ENCODE measurements at places on chromosomes 5 and 9.

DNA sequence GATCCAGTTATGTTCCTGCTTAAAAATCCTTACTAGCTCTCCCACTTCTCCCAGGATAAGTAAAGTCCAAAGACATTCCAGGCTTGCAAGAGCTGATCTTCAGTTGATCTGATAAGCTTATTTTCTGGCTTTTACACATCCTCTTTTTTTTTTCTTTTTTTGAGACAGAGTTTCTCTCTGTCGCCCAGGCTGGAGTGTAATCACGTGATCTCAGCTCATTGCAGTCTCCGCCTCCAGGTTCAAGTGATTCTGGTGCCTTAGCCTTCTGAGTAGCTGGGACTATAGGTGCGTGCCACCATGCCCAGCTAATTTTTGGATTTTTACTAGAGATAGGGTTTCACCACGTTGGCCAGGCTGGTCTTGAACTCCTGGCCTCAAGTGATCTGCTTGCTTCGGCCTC, 37.3 kb upstream of the PTPN3 start:
- DNase-seq = no peak

GRCh38 chr5:52831786-52832511, 44.2 kb downstream of the ITGA1 start:
- DNase-seq = no peak

GRCh38 chr5:96952118-96952750, 16.4 kb downstream of the LNPEP start:
- no peak for DNase-seq

DNA sequence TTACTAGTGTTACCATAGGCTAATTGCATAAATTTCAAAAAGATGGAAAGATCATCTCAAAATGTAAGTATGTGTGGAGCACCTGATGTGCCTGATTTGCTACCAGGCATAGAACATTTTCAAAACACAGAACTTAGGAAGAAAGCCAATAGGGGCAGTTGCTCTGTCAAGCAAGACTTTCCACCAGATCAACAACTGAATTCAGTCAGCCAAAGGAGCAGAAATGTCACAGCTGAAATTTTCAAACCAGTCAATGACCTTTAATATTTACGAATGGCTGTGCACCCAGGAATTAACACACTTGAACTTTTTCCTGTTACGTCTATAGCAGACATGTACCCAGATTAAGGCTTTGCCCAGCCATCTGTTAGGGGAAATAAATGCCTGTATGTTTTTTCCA, 452.8 kb upstream of the PTGER4 start:
- no peak for DNase-seq

- no peak for DNase-seq
Measured at GRCh38 chr9:79986437-79986836, 414.7 kb downstream of the TLE4 start.

DNA sequence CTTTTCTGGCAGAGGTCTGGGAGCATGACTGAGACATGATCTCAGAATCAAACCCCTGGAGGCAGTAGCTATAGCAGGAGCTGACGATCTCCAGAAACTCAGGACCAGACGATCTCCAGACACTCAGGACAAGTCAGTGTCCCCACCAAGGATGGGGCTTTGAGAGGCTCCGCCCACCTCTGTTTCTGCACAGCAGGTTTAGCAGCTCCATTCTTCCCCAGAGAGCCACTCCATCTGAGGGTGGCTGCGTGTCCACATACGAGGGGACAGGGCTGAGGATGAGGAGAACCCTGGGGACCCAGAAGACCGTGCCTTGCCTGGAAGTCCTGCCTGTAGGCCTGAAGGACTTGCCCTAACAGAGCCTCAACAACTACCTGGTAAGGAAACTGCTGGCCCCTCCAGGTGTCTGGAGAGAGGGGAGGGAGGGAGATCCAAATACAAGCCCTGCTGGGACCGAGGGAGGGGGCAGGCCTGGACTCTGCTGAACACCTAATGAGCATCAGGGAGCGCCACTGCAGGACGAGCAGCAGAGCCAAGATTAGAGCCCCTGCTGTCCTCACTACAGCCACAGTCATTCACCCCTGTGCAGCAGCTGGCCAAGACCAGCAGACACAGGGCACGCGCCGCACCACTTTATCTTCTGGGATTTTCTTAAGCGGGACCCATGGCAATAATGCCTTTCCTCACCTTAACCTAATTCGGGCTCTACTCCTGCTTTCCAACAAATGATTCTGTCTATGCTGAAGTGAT, at the start of gene GABRP:
GABRP (plus strand) TSS at position 228 of the 750 bp plus-strand sequence. CDS start 4,891 bp downstream, outside the sequence.
- DNase-seq = no peak

DNA sequence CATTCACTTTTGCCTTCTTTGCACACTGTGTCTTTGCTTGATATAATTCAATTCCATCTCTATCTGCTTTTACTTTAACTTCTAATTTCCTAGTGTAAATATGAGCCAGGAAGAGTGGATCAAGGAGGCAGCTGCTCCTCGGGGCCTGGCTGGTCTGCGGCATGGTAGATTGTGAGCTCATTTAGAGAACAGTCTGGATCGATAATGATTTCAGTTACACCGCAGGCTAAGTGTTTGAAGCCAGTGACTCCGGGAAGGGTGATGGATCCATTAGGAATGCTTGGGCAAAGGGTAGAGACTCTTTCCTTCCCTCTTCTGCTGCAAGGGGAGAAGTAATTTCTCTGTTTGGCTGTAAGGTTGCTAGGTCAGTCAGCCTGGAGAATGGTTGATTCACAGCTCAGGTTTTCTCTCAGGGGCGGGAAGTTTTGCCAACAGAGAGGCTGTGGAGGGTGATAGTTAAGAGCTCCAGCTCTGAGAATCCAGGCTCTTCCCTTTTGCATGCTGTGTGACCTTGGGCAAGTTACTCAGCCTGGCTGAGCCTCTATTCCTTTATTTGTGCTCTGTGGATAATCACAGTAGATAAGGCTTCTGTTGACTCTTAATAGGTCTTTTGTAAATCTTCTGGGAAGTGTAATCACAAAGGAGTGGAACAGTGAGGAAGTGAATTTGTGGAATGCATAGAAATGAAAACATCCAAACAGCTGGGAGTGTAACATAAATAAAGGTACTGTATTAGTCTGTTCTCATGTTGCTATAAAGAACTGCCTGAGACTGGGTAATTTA, 99.1 kb downstream of the PTTG1 start:
- DNase-seq = no peak

- DNase-seq = no peak
Measured at GRCh38 chr5:148825716-148826052, 727 bp upstream of the ADRB2 start.

GRCh38 chr9:10251490-10251889, 361.3 kb downstream of the PTPRD start:
- no peak for DNase-seq

- no peak for DNase-seq
Measured at GRCh38 chr9:131258186-131258585, 18.1 kb downstream of the FAM78A start.

DNA sequence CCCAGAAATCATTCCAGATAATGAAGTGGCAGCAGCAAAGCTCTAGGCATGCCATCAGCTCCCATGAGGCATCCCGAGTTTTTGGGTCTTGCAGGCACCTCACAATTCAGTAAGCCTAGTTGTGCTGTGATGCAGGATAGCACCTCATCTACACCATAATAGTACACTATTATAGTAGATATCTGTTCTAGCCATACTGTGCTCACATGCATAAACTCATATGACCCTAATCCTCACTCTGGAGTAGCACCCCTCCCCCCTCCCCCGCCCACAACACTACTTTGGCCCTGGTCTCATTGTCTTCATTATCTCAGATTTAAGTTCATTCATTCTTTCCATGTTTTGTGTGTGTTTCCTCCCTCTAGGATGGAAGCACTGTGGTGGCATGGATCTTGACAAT, 102.5 kb upstream of the PITX1 start:
- DNase-seq = no peak

- no peak for DNase-seq
Measured at GRCh38 chr9:119963258-119963797, 594.1 kb upstream of the BRINP1 start.

DNA sequence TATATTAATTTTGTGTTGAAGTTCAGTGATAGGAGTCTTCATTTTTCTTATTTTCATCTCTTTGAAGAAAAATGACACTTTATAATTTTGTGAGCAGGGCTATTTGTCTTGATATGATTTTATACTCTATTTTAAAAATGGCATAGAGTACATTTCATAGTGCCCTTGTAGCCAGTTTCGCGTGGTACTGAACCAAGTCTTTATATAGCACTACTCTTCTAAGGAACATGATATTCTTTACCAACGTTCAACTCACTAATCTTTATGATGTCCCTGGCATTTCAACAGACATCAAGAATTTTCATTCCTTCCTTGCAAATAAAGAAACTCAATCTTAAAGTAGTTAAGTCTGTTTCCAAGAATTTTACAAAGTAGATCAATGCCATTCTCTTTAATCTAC, 41.5 kb upstream of the HOMER1 start:
- DNase-seq = no peak

- DNase-seq = no peak
Measured at GRCh38 chr9:14289916-14290315, 24.0 kb downstream of the NFIB start.

GRCh38 chr5:144404672-144405071, 234.0 kb downstream of the KCTD16 start:
- no peak for DNase-seq

DNA sequence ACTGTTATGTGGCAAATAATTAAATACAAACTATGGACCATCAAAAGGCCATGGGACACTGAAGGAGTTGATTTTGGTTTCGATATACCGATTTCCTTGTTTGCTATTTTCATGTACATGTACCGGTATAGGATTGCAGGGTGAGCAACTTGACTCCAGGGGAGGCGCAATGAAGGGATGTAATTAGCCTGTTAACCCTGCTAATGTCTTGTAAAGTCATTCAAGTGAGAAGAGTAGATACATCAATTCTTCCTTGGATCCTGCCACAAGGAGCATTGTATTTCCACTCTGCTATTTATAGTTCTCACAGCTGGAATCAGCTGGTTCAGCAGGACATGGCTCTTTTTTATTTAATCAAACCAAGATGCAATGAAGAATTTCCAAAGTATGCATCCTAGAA, 102.0 kb downstream of the STK32A start:
- no peak for DNase-seq

DNA sequence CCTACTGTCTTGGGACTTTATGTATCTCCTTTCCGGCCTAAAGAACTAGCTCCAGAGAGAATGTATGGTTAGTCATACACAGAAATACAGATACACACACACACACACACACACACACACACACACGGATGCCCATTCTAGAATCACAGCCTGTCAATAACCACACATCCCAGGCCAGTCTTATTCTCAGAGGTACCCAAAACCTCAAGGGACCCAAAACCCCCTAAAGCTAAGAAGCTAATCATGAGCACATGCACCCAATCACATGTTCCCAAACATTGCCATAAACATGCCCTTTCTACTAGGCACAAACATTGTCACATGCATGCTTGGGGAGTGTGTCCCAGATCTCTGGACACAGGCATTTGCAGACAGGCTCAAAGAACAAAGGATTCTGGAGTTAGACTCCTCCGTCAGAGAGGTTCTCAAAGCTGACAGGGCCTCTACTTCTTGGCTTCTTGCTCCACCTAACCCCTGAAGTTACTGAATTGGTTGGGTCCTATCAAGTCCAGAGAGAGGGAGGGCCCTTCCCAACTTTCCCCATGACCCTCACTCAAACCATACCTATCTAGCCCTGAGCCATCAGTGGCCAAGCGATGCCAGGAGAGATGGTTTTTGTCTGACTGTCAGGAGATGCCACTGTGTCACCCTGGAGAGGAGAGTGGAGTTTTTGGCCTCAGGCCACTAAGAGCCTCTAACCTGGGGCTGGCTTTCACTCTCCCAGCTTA, 78.7 kb downstream of the NRG2 start:
- no peak for DNase-seq

GRCh38 chr9:78860801-78861475, 564.0 kb downstream of the PSAT1 start:
- DNase-seq = no peak

DNA sequence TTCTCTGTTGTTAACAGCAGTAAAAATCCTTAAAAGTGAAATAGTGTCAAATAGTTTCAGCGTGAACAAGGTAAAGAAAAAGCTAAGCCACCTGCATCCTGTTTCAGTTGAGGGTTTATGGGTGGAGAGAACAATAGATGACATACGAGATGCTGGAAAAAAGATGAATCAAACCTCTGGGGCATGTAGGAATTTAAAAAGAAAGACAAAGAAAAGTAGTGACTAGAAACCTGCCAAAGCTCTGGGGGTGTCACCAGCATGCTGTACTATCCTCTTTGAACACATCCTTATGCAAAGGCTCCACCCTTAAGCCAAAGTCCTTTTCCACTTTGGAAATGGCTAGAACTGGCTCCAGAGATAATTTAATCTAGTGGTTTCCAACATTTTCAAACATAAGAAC, 22.2 kb downstream of the SCAI start:
- no peak for DNase-seq

GRCh38 chr9:109401169-109401989, 80.5 kb upstream of the EPB41L4B start:
- DNase-seq = no peak

DNA sequence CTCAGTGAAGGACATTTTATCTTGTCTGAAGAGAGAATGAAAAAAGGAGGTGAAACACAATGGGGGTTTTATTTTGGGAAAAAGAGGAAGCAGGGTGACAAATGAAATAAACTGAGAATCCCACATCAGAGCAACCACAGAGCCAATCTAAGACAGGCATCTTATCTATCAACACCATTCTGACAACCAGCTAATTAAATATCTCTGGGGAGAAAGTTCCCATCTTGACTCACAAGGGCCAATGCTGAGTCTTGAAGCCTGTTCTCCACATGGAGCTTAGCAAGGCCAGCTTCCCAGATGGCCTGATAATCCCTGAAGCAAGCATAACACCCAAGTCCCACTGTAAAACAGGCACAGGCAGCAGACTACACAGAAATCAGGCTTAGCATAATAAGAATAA, 30.4 kb downstream of the DPYSL3 start:
- DNase-seq = no peak
